ENCODE measurements at places on chromosomes 11 and 22. TPM values are rescaled to one million over a fixed set of nuclear protein-coding genes. Genes with fewer than 3 reads are reported as not detected.

OR4A16 gene
- polyA plus RNA-seq, result not detected

PRDM11 gene
- polyA plus RNA-seq, result 22.4 TPM

MAPK8IP2 gene
- polyA plus RNA-seq, result 1.0 TPM

GRCh38 chr22:49955581-49956417 is 4.8 kb upstream of the PIM3 start:
- no peak for DNase-seq

- DNase-seq, result no peak
These were observed 123.4 kb downstream of the DSCAML1 start for GRCh38 chr11:117673602-117674001.

GRCh38 chr11:9838229-9838628 is 174.4 kb downstream of the SWAP70 start:
- DNase-seq, result no peak

- DNase-seq, result no peak
These were observed 9.3 kb downstream of the OOSP4A start for GRCh38 chr11:59973097-59973496.
